ENCODE measurements at places on chromosomes 2 and 18.

- no peak for DNase-seq
These were observed 3.8 kb upstream of the CDH20 start for GRCh38 chr18:61329398-61329797.

DNA sequence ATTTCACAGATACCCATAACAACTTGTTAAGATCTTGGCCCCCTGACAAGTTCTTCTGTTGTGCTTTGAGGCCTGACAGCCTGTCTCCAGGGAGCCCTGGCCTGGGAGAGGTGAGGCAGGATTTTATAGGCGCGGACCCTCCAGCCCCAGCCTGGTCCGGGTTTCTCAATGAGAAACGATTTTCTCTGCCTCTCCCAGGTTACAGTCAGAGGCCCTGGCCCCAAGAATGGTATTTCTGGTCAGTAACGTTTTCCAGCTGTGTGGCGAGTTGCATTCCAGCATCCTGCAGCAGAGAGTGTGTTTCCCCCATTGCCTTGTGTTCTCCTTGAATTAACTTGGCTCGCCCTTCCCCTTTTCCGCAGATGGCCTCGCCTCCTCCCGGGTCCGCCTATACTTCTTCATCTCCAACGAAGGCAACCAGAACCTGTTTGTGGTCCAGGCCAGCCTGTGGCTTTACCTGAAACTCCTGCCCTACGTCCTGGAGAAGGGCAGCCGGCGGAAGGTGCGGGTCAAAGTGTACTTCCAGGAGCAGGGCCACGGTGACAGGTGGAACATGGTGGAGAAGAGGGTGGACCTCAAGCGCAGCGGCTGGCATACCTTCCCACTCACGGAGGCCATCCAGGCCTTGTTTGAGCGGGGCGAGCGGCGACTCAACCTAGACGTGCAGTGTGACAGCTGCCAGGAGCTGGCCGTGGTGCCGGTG is 3.0 kb downstream of the INHBB start:
- no peak for DNase-seq

- no peak for DNase-seq
These were observed 15.1 kb upstream of the KCNE4 start for GRCh38 chr2:223036790-223037444.

DNA sequence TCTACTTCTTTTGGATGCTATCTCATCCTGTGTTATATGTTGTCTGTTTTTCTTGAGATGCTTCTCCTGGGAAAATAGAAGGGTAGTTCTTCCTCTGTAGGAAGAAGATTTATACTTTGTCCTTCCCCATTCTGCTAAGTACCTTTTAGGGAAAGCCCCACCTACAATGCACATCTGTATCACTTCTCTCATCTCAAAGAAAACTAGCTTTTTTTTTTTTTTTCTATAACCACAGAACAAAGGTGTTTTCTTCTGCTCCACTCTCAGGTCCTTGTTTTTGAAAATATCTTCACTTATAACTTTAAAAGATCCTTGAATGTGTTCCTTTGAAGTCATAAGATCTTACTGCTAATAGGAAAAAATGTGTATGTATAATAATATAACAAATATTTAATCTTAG is 30.8 kb downstream of the CCDC150 start:
- DNase-seq = no peak

DNA sequence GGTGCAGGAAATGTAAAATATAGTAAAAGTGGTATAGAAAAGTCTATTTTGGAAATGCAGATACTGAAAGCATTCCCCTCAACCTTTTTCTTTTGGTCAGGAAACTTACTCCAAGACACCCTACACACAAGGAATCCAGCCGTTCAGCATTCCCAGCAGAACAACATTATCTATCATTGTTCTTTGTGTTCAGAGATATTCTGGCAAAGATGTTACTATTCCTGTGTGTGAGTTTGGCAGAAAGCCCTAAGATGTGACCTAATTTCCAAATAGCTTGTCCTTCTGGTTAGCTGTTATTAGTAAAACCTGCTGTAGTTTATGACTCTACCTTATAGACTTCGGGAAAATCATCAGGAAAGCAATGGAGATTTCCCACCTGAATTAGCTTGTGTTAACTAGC is 78.1 kb upstream of the PELI1 start:
- no peak for DNase-seq

DNA sequence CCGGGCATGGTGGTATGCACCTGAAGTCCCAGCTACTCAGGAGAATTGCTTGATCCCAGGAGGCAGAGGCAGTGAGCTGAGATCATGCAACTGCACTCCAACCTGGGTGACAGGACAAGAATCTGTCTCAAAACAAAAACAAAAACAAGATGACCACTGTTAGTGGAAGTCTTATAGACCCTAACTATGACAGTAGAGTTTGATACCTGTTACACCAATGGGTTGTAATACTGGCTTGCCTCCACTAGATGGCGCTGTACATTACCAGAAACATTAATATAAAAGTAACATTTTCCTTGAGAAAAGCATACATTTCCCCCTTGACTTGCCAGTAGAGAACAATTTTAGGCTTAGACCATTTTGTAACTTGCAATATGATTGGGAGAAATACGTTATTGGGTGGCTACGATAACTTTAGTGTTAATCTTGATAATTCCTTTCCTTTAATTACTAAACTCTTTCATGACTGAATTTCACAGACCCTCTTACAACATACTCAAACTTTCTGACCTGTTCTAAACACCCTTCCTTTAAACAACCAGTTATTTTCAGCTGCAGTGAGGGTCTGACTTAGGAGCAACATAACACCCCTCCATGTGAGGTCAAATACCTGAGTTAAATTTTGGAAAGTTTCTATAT is 19.5 kb downstream of the SLC25A52 start:
- DNase-seq = peak; percentile 63

DNA sequence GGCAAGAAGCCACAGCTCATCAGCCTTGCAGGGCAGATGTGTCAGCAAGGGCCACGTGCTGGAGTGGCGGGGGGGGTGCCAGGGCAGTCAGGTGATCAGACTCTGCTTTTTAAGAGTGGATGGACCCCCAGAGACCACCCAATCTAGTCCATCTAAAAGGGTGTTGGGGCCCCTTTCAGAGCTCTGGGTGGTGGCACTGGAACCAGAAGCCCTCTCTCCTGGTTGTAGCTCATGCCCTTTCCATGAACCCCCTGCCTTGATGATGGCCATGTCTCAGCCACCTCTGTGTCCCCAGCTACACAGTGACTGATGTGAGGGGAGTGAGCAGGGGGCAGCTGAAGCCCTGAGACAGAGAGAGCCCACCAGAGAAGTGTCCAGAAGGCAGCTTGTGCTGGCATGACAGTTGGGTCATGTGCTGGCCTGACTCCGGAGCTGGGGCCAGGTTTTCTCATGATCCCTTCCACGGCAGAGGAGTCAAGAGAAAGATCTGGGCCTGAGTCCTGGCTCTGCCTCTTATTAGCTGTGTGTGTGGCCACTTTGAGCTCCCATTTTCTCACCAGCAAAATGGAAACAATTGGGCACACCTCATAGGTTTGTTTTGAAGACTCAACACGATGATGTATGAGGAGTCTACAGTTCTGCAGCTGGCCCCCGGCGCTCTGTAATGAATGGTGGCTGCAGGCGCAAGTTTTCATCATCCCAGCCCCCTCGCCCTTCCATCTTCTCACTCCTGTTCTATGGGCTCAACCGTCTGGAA is 195.7 kb downstream of the ZFP36L2 start:
- DNase-seq = no peak

DNA sequence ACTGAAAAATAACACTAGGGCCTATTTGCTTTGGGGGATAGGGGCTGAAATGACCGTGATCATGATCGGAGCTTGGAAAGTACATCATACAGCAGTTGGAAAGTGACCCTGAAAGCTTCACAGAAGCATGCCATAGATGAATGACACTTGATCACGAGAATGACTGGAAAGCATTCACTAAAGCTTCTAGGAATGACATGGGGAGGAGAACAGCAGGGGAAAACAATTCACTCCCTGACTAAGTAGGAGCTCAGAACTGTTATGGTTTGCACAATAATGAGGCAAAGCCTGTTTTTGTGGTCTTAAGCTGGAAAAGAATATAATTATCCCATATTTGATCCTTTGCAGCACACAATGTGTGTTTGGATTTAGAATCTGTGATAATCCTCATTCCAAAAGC is 237.5 kb downstream of the NOL4 start:
- no peak for DNase-seq

- DNase-seq = peak; percentile 17
These were observed 25.8 kb upstream of the CABYR start for GRCh38 chr18:24112874-24113615.

DNA sequence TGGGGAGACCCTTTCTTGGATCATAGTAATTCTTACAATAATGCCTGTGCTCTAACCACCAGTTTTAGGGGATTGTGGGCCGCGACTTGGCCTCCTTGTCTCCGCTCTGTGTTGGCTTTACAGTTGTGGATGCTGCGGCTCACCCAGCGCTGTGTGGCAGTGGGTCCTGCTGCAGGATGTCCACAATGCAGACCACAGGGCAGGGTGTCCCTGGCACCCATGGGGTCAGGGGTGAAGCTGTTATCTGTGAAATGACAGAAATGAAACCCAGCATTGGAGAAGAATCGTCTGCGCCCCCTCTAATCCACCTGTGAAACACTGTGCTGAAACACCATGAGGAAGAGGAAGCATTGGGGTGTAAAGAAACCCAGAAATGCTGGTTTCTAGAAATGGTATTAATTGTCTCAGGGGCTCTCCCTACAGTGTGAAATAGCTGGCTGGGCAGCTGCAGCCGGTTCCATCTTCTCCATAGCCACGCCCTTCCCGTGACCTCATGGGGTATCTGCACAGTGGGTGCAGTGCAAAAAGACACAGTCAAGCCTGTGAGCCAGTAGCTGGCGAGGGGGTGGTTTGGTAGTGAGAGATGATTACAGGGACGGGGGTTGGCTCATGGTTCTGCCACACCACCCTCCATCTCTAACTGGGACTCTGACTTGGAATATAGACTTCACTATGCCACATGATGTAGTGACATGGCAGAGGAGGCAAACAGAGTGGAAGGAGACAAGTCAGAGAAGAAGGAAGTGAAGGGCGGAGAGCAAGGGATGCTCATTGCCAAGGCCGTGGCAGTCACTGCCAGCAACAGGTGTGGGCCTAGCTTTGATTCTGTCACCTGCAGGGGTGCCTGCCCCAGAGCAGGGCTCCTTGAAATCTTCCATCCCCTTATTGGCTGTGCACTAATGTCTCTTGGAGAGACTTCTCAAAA is 16.2 kb downstream of the INPP4A start:
- DNase-seq = peak; percentile 62

DNA sequence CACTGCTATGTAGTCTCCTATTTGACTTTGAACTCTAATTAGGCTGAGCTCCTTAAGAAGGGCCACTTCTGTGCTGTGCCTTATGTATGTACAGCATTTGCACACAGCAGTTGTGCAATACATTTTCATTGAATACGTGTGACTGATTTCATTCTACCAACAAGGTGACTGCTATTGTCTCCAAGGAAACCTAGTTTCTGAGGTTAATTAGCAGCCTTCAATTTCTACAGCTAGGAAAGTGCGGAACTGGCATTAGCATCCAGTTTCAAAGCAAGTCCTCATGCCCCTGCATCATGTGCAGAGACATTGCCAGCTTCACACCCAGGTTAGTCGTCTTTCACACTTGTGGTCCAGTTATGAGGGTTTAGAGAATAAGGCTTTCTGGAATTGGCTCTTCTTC is 58.6 kb downstream of the NCK2 start:
- DNase-seq = no peak

DNA sequence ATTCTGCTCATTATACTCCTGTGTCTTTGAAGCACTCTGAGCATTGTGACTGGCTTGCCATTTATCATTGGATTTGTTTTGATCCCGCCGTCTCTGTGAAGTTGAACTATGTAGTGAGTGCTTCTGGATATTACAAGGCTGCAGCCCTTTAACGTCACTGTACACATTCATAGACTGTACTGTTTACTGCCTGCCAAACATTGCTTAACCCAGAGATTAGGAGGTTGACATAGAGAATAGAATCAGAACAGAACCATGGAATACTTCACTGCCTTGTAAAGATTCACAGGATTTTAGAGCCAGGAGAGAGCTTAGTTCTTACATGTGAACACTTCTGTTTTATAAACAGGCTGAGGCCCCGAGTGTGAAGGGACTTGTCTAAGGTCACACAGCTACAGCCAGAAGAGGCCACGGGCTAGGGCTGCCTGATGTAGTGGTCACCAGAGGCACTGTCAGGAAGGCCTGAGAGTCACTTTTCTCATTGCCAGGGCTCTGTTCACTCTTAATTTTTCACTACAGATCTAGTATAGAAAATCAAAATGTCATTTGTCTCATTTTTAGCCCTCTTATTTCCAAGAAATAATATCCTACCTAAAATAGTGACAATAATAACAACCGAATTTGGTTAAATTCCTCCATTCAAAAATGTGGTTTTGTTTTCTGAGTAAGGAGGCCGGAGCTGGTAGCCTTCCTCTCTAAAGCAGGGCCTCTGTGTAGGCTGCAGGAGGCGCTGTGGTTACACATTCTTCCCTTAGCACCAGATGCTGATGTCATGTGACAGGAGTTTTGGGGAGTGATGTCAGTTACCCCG is 87.9 kb downstream of the UGGT1 start:
- DNase-seq = peak; percentile 59

DNA sequence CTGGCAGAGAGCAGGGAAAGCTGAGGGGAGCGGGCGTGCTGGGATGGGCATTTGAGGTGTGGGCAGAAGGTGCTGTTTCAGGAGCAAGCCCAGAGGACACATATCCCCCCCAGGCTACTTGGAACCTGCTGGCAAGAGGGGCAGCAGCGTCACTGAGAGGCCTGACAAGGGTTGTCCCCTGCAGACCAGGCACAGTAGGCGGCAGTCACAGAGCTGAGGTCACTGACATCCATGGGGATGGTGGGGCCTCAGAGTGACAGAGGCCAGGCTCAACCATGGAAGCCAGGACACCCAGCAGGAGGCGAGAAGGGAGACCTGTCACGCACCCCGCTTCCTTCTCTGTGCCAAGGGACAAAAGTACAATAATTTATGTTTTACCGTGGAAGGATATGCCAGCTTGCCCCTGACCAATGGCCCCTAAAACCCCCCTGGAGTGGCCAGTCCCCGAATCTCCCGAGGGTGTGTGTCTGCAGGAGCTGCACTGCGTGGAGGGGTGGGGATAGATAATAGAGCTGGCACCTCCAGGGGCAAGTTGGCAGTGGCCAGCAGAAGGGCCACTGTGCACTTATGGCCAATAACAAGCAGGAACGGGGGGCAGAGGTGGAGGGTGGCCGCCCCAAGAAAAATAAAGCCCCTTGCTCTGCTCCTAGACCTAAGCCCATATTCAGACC is 86.3 kb upstream of the SLC66A3 start:
- DNase-seq = no peak

- DNase-seq = peak; percentile 63
These were observed 118.0 kb downstream of the PLB1 start for GRCh38 chr2:28613633-28614501.

DNA sequence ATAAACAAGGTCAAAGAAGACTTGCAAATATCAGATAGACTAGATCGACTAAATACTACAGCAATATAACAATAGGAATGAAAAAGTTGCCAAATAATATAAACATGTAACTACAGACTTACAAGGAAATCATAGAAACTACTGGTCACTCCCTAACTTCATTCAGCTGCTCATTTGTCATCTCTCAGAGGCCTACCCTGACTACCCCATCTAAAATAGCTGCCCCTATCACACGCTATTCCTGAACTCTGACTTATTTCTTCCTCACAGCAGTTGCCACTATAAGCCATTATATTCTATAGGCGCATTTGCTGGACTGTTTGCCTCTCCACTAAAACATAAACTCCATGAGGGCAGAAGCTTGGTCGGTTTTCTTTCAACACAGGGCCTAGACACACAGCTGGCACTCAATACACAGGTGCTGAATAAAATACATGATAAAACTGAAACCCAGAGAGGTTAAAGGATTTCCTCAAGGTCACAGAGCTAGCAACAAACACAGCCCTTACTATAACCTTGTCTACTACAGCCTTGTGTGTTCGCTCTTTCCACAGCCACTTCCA is 1.8 kb downstream of the STRN start:
- no peak for DNase-seq

- DNase-seq = no peak
These were observed 160.4 kb downstream of the KLHL29 start for GRCh38 chr2:23545396-23545795.

Measured in CD4-positive, alpha-beta T cell treated with Interleukin-17A for 4 hours (primary cell).